Stimulated activated CD8-positive, alpha-beta memory T cell treated with anti-CD3 and anti-CD28 coated beads, Interleukin-4, amount 100 ng/mL, for 1 hour (primary cell): ENCODE measurements at places on chromosomes 2 and 18.

DNA sequence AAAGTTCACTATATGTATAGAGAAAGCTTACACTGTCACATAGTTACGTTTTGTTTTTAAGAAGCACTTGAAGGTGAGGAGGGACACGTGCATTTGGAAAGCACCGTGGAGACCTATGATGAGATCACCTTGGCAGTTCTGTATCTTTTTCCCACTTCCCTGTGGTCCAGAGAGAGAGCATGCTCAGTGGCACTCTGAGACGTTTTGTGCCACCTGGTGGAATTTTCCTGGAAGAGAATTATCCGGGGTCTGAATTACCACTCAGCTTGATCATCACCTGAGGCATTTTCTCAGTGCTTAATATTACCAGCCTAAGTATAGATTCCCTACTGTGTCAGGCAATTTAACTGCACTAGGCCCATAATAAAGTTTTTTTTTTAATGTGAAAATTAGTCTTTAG lies 469.4 kb upstream of the SMIM21 start:
- no peak for DNase-seq

GRCh38 chr2:237726401-237726830 lies 72.2 kb upstream of the RBM44 start:
- DNase-seq: no peak

DNA sequence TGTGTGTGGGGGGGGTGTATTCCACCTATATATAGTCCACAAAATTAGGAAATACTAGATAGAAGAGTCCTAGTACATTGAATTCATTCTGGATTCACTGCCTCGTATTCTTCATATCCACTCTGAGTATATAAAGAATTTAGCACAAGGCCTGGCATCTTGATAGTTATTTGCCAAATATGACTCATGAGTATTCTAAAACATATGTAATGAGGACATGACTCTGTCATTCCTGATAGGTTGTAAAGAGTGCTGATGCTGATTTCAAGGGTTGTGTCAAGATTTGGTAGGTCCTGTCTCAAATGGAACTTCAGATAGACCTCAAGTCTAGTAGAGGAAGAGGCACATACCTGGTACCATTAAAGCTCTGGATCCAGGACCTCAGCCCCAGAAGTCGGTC lies 173.4 kb upstream of the BOD1L2 start:
- no peak for DNase-seq

DNA sequence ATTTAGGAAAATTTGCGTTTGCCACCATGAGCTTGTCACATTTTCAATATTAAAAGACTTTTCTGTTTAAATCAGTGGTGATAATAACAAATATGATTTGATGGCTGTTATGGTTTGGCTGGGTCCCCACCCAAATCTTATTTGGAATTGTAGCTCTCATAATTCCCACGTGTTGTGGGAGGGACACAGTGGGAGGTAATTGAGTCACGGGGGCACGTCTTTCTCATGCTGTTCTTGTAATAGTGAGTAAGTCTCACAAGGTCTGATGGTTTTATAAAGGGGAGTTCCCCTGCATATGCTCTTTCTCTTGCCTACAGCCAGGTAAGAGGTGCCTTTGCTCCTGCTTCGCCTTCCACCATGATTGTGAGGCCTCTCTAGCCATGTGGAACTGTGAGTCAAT lies 83.4 kb upstream of the RGPD4 start:
- DNase-seq: no peak

DNA sequence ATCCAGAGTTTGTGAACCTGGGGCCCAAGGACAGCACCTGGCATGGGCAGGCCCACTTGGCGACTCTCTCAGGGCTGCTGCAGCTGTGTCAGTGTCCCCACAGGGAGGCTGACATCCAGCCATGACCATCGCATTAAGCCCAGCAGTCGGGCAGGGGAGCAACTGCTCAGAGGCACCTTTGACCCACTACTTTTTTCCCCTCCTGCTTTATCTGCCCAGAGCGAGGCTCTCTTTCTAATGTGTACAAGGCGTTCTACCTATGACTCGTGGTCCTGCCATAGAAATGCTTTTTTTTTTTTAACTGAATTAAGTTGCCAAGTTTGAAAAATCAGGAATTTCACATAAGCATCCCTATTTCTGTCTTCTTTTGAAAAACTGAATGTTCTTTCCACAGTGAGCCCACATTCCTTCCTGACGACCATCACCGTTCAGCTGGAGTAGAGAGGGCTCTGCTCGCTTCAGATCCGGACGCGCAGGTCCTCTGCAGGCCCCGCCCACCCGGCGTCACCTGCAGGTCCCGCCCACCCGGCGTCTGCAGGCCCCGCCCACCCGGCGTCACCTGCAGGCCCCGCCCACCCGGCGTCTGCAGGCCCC lies 403 bp upstream of the CLUL1 start:
- peak; percentile 16 for DNase-seq

- no peak for DNase-seq
These were observed 2.1 kb downstream of the CNTNAP5 start for GRCh38 chr2:124027182-124027581.

DNA sequence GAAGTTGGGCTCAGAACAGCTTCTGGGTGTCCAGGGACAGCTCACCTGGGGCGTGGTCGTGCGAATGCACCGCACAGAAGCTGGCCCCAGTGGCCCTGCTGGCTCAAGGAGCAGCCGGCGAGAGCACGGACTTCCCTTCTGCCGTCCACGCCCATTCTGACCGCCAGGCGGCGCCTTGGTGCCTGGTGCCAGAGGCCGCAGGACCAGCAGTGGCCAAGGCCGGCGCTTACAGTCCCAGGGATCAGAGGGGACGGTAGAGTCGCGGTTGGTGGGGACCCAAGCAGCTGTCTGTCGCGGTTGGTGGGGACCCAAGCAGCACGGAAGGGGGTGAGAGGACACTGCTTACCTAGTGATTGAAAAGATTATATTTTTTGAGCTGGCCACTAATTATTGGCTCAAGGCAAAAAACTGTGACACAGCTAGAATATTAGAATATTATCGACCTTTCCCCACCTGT lies 25.7 kb downstream of the NPPC start:
- no peak for DNase-seq
